RPMI7951 (cell line): ENCODE measurements at places on chromosomes 3 and 15. TPM values are rescaled to one million over a fixed set of nuclear protein-coding genes. Genes with fewer than 3 reads are reported as not detected.
A peak's percentile ranks its signal among the peaks of the same experiment; 100 is the strongest.

NAALADL2 gene
- 0.36 and 0.78 TPM in 2 replicates for total RNA-seq

SKOR1 gene
- total RNA-seq = not detected in 2 replicates

HIGD2B gene
- total RNA-seq = not detected in 2 replicates

CTDSPL2 gene
- 116 and 121 TPM in 2 replicates for total RNA-seq

GRCh38 chr3:38141952-38142273, 3.5 kb downstream of the MYD88 start:
- DNase-seq = no peak

DNA sequence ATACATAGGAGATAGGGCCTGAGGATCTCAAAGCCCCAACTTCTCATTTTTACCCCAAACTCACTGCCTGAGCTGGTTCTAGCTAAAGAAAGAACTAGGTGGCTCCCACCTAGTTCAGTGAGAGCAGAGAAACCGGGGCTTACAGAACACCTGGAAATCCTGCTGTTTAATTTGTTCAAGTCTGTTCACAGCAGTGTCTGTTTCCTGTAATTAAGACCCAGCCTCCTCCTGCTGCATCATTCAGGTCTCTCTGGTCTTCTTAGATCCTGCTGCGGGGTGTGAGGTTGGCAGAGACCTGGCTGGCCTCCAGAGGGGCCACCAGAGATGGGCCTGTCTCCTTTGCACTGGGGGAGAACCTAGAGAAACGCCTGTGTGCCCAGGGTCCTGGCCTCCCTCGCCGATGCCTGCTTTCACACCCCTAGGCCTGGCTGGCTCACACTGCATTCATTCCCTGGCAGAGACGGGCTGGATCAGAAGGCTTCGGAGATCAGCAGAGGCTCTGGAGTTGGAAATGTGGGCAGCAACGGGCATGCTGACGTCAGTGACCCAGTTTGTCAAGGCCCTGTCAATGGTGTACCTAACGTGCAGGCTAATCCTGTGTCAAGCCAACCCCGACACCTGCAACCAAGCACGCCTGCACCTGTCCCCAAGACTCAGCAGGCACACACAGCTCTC, 4.9 kb upstream of the CHRNA3 start:
- no peak for DNase-seq

DNA sequence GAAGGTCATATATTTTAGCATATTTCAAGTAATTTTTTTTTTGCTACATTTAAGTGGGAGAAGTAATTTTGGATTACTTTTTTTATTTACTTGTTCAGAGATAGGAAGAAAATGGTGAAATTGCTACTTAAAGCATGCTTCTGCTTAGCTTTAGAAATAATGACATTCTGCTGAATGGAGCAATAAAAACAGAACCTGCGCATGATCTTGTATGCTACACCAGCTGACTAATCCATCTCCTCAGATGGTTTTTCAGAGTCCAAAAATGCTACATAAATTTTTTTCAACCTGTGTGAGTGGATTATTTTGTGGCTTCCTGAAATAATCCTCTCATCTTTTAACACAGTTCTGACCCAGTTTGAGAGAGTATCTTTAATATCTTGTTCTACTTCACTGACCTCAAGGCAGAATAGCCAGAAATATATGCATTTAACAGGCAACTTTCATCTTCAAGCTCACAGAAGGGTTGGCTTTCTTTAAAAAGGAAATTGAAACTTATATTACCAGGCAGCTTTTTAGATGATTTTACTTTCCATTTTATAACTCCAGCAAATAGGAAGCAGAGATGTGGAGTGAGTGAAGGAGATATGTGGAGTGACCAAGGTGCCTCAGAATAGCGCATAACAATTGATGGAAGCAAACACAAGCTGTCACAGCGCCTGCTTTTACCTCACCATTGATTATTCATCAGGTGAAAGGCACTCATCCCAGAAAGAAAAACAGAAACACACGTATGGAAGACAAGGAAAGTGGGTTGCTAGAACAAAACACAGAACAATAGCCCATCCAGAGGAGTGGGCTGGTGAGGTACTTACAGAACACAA, 136.6 kb downstream of the TGFBR2 start:
- DNase-seq = no peak

GRCh38 chr15:83582381-83582780, 71.5 kb upstream of the ADAMTSL3 start:
- no peak for DNase-seq

DNA sequence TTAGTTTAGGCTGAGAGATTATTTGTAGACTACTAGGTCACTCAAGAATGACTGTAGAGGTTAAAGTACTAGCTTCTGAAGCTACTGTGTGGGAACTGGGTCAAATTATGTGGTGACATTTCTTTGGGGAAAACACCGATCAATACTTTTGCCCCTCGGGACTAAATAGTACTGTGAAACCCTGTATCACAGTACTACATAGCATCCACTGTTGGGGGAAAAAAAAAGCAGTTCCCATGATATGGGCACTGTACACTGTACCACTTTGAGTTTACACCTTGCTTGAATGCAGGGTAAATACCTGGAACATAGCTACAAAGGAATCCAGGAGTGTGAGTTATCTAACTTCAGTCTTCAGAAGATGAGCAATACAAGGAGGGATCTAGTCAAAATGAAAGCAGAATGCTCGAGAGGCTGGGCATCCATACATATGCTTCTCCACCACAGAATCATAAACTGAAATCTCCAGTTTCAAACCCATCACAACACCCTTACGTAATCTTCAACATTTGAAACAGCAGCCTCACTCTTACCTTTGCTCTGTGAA, 311.4 kb downstream of the UNC13C start:
- no peak for DNase-seq

DNA sequence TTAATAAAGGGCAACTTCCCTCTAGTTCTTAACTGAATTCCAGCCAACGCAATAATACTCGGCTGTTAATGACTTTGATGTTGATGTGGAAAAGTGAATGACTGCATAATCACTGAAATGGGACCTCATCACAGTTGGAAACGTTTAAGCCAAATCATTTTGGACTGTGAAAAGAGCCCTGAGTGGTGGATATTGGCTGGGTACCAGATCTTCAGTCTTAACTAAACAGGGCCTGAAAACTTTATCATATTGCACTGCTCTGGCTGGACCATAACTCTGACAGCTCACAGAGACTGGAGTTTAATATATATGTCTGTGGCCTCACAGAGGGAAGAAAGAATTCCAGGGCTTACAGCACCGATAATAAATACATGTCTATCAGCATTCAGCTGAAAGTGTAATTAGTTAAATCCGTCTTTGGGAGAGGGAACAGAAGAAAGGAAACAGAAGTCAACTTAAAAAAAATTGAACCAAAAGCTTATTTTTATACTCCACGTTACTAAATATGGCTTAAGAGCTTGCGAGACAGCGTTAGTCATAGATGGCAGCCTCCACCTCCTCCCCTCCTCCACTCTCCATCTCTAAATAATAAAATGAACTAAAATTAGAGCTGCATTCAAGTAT, 222.3 kb upstream of the CDIN1 start:
- peak; percentile 83 for DNase-seq

DNA sequence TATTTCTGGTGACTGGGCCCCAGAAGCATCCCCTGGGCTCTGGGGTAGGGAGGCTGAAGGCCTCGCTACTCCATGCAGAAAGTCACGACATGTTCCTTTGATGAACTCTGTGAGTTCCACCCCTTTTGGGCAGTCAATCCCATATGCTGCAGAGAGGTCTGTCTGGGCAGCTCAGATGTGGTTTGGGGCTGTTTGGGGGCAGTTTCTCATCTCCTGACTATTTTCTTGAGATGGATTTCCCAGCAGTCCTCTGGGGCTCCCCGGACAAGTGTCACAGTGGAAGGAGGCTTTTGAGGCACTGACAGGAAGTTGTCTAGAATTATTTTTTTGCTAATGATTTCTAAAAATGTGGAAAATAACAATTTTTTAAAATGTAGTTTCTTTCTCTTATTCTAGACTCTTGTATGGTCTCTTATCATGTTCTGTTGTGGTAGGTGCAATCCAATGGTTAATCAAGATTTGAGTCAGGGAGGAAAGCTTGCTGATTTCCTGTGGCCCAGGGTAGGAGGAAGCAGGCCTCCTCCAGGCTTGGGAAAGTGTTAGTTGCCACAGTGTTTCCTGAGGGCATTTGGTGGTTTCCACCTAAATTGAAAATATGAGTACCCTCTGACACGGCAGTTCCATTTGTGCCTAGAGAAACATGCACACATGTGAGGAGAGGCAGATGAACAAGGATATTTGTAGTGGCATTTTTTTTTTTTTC, 19.9 kb upstream of the TATDN2 start:
- peak; percentile 97 for DNase-seq

DNA sequence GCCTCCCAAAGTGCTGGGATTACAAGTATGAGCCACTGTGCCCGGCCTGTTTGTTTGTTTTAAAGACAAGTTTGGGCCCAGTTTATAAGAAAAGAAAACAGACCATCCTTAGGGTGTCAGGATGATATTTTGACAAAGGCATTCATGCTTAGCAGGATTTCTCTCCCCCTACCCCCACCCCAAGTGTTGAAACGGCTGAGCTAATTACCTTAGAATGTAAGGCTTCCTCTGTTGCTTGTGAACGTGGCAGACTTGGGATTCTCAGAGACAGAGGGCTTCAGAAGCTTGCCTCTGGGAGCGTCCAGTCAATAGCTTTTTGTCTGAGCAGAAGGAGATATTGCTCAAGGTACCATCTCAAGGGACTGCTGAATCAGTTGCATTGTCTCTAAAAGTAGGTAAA, 24.0 kb downstream of the FLNB start:
- DNase-seq = no peak

- peak; percentile 56 for DNase-seq
These were observed 4.6 kb upstream of the SIN3A start for GRCh38 chr15:75455982-75456531.

CKMT1A gene
- 0.24 TPM in 1 of 2 replicates, not detected in the other for total RNA-seq

DNA sequence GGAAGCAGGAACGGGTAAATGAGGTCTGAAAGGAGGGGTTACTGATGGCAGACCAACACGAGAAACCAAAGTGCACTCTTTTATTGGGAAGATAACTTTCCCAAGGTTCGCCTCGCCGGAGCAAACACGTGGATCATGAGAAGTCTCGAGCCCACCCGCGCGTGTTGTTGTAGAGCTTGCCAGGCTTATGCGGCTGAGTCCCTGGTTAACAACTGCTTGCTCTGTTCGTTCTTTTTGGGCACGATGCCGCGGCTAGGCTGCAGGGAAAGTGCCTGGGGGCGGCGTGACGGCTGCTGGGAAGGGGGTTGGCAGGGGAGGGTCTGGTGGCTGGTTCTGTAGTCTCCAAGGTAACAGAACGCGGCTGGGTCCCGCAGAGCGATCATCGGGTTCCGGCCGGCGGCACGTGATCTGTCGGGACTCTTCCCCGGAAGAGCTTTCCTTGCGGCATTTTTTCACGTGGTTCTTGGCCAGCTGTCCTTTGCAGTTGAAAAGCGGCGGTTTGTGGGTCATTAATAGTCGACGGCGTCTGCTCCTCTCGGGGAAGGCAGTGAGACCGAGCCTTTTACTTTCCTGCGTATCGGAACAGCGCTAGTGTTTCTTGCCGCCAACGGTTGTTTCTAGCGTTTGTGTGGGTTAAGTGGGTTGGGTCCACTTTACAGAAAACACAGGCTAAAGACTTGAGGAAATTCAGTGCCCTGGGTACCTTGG, 1.5 kb downstream of the MGA start:
- DNase-seq = peak; percentile 90
